ENCODE measurements at places on chromosomes 11 and 22. TPM values are rescaled to one million over a fixed set of nuclear protein-coding genes. Genes with fewer than 3 reads are reported as not detected.
A peak's percentile ranks its signal among the peaks of the same experiment; 100 is the strongest.

DNA sequence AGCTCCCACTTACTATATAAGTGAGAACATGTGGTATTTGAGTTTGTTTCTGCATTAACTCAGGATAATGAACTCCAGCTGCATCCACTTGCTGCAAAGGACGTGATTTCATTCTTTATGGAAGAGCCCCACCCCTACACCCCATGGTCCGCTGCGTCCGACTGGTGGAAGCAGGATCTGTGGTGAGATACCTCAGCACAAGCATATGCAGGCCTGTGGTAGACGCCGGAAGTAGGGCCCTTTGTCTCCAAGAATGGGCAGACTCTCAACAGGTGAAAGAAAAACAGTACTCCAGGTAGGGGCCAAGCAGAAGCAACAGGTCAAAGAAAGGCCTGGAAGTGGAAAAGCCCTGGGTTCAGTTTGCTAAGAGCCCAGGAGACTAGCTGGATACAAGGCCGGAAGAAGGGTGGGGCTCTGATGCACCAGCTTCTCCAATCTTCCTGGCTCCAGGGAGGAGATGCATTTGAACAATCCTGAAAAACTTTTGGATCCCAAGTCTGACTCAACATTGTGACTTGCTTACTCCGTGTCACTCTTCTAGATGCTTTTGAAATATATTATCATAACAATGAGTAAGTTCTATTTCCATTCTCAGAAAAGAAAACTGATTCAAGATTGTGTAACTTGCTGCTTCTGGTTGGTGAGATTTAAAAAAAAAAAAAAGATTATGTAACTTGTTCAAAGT is 30.4 kb downstream of the NEAT1 start:
- H3K4me3 ChIP-seq = no peak overlapping the region
- H3K27ac ChIP-seq = no peak overlapping the region
- no peaks in the 10 kb centered on the region for H3K27me3 ChIP-seq
- DNase-seq = no peak
- H3K4me1 ChIP-seq = peaks cover 28% of the 10 kb centered on the region

DNA sequence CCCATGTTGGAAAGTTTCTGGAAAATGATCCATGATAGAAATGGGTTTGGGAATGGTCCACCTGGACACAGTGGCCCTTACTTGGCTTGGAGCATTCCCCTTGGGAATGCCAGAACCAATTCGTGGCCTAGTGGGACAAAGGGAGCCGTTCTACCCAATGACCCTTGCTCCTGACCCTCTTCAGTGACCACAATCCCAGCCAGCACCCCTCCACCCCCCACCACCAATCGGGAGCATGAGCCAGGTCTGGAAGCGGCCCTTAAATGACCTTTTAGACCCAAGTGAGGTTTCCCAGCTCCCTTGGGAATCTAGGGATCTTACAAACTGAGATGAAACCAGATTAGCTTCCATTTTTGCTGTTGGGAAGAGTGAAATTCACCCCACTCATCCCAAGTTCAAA is 51.3 kb upstream of the CDON start:
- H3K4me1 ChIP-seq = no peaks in the 10 kb centered on the region
- no peak overlapping the region for H3K27ac ChIP-seq
- DNase-seq = no peak
- no peaks in the 10 kb centered on the region for H3K27me3 ChIP-seq
- H3K36me3 ChIP-seq = no peaks in the 10 kb centered on the region
- no peak overlapping the region for H3K4me3 ChIP-seq

DNA sequence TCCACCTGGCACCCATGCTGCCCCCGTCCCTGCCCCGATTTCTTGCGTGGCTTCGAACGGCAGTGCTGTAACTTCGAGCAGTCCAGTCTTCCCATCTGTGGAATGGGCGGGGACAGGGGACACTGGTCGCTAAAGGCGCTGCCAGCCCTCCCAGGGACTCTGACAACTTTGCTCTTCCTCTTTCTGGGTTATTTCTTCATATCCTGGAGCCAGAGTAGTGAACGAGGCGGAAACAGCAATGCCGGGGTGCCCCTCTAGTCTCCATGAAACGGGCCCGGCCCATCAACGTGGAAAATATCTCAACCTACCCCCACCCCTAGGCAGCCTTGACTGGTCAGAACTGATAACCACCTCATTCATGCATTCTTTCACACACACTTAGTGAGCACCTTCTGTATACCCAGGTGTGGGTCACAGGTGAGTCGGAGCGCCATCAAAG is 42.8 kb downstream of the TRIOBP start:
- H3K4me1 ChIP-seq = no peaks in the 10 kb centered on the region
- no peak overlapping the region for H3K27ac ChIP-seq
- no peak for DNase-seq

GRCh38 chr11:134124660-134125451 is 56.0 kb downstream of the JAM3 start:
- H3K4me1 ChIP-seq = peaks cover 8% of the 10 kb centered on the region
- no peak overlapping the region for H3K27ac ChIP-seq
- peaks cover 3% of the 10 kb centered on the region for H3K27me3 ChIP-seq
- H3K36me3 ChIP-seq = no peaks in the 10 kb centered on the region
- DNase-seq = peak; percentile 18

- no peak overlapping the region for H3K4me3 ChIP-seq
- H3K27me3 ChIP-seq = no peaks in the 10 kb centered on the region
- DNase-seq = no peak
- H3K36me3 ChIP-seq = no peaks in the 10 kb centered on the region
- no peaks in the 10 kb centered on the region for H3K4me1 ChIP-seq
These were observed 104.3 kb downstream of the EXT2 start for GRCh38 chr11:44199816-44200215.

DNA sequence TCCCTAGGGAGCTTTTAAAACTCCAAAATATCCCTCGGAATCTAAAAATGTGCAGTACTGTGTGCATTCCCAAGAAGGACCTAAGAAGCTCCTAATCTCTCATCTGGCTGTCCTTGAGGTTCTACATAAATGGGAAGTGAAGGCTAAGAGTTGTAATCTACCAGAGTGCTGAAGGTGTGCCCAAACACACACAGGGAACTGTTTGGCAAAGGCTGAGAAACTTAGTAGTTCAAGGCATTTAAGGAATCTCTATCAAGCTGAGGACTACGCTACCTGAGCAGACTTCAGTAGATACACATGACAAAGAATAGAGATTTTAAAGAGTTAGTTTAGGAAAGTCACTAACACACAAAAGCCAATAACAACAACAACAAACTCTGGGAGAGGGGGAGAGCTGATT is 71.1 kb downstream of the TTC28 start:
- no peaks in the 10 kb centered on the region for H3K36me3 ChIP-seq
- H3K4me1 ChIP-seq = no peaks in the 10 kb centered on the region
- no peak overlapping the region for H3K27ac ChIP-seq
- no peak for DNase-seq
- no peak overlapping the region for H3K4me3 ChIP-seq

DNA sequence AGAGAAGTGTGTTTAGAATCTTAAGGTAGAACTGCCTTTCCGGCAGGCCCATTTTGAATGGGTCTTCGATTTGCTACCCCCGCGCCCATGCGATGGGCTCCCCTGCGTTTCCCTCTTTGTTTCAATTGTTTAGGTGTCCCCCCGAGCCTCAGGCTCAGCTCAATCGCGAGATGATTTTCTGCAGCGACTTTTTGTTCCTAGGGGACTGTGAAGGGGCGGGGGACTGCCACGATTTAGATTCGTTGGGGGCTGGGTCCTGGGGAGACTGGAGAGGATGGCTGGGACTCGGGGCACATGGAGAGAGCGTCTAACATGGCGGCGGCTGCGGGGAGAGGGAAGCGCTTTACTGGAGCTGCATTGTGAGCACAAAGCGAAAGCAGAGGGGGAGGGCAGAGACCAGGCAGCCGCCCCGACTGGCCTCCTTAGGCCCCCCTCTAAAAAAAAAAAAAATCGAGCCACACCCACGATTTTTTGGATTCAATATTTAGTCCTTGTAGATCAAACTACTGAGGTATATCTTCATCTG is 1.7 kb downstream of the CAPRIN1 start:
- H3K27ac ChIP-seq = peak overlapping the region; percentile 82
- peaks cover 11% of the 10 kb centered on the region for H3K36me3 ChIP-seq
- DNase-seq = peak; percentile 83
- peak overlapping the region; percentile 95 for H3K4me3 ChIP-seq
- no peaks in the 10 kb centered on the region for H3K27me3 ChIP-seq

DNA sequence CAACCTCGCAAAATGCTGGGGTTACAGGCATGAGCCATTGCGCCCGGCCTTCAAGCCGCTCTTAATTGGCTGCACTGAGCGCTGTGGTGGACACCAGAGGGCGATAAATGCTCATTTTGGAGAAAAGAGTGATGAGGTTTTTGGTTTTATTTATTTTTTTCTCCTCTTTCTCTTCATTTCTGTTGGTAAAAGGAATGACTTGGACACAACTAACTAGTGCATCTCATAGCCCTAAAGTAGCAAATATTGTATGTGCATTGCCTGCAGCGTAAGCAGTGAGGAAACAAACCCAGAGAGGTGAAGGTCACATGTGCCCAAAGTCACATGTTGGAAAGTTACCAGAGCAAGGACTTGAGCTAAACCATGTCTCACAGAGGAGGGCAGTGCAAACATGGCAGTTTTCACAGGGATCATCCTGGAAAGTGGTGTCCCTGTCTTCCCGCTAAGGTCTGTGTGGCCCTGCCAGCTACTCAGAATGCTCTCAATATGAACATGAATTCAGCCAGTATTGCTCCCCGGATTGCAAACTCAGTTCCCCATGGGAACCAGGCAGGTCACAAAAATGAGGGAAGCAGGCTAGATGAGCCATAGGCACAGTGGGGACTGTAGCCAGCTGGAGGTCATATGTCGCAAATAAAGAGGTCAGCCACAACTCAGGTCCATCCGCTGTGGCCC is 8.6 kb upstream of the CD82 start:
- no peaks in the 10 kb centered on the region for H3K36me3 ChIP-seq
- peaks cover 52% of the 10 kb centered on the region for H3K4me1 ChIP-seq
- no peaks in the 10 kb centered on the region for H3K27me3 ChIP-seq
- H3K4me3 ChIP-seq = no peak overlapping the region
- H3K27ac ChIP-seq = peak overlapping the region; percentile 82

DNA sequence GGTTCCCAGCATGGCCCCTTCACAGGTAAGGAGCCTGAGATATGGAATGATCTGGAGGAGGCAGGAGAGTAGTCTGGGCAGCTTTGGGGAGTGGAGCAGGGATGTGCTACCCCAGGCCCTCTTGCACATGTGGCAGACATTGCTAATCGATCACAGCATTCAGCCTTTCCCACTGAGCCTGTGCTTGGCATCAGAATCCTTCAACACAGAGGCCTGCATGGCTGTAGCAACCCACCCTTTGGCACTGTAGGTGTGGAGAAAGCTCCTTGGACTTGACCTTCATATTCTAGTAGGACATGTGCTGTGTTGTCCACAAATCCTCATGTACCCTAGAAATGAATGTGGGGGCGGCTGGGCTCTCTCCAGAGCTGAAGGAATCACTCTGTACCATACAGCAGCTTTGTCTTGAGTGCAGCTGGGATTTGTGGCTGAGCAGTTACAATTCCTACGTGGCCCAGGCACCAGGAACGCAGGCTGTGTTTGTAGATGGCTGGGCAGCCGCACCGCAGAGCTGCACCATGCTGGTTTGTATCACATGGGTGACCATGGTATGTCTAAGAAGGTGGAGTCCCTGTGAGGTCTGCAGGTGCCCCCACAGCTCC is 21.8 kb upstream of the PPP6R3 start:
- H3K4me3 ChIP-seq = no peak overlapping the region
- no peak overlapping the region for H3K27ac ChIP-seq
- no peaks in the 10 kb centered on the region for H3K36me3 ChIP-seq
- H3K27me3 ChIP-seq = no peaks in the 10 kb centered on the region

DNA sequence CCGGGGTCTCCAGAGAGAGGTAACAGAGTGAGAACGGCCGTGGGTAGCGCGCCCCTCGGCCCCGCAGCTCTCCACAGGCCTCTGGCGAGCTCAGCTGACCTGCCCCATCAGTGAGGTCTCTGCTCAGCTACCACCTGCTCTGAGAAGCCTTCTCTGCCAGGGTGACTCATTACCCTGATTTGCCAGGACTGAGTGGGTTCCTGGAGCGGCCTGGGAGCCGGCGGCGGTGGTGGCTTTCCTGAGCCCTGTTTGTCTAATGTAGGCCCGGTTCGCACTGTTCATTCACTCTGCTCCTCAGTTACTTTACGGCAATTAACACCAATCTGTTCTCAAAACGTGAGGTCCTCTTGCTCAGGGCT is 351.0 kb upstream of the B3GAT1 start:
- no peaks in the 10 kb centered on the region for H3K36me3 ChIP-seq
- H3K4me1 ChIP-seq = no peaks in the 10 kb centered on the region
- H3K4me3 ChIP-seq = no peak overlapping the region
- no peaks in the 10 kb centered on the region for H3K27me3 ChIP-seq
- H3K27ac ChIP-seq = no peak overlapping the region

GRCh38 chr11:95429376-95429907 is 198.4 kb upstream of the SESN3 start:
- no peak for DNase-seq
- H3K27ac ChIP-seq = no peak overlapping the region
- no peaks in the 10 kb centered on the region for H3K36me3 ChIP-seq

Gene SEZ6L
- not detected for total RNA-seq

Gene DNAJB7
- not detected for total RNA-seq

Gene ADAMTS15
- total RNA-seq = not detected

Gene MRGPRF
- total RNA-seq = not detected

Gene TENM4
- 2.1 TPM for total RNA-seq

Gene SMCO4
- total RNA-seq = 2.0 TPM

Gene RASSF7
- 24.7 TPM for total RNA-seq

Gene AMOTL1
- total RNA-seq = 0.30 TPM

Gene OR8D1
- not detected for total RNA-seq

Gene UPK3A
- total RNA-seq = not detected

All from B cell (primary cell).